ENCODE measurements at places on chromosomes 4 and X.

GRCh38 chr4:99457270-99457669, 22.1 kb upstream of the ADH7 start:
- DNase-seq, result no peak

DNA sequence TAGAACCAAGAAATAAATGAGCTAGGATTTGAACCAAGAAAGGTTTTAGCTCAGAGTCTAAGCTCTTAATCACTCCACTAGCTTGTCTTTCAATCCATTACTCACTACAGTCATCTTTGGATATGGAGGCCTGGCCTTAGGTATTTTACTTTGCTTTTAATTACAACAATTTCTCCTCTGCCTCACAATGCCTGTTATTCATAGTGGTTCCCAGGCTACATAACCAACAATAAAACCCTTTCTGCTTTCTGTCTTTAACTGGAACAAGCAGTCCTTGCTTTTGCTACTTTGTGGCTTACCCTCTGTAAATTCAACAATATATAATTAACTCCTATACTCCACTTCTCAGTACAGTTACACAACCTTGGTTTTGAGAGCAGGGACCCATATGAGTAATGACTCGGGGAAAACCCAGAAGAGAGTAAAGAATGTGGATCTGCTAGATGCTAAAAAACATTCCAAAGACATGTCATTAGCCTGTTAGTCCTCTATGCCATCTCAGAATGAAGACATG, 94.7 kb upstream of the NAP1L5 start:
- DNase-seq, result no peak

DNA sequence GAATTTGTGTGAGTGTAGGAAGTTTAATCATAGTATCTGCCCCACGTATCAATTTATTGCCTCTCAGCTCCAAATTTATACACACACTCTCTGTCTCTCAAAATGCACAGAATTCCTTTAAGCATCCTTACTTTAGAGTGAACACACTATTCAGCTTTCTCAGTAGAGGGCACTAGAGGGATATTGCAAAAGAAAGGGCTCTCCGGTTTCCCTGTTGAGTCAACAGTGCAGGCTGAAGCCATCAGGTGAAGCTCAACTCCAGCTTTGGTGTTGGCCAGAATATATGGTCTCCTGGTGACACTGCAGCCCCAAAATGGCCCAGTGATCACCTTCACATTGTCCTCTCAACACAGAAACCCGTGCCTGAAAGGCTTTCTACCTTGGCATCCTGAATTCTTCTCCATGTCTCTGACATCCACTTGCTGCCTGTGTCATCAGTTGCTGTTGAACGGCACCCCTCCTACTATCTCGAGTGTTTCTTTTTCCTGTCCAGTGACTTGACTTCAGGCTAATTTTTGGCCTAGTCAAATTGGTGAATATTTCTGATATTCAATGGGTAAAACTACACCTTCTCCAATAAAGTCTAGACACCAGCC, 670.5 kb downstream of the GABRG1 start:
- no peak for DNase-seq

DNA sequence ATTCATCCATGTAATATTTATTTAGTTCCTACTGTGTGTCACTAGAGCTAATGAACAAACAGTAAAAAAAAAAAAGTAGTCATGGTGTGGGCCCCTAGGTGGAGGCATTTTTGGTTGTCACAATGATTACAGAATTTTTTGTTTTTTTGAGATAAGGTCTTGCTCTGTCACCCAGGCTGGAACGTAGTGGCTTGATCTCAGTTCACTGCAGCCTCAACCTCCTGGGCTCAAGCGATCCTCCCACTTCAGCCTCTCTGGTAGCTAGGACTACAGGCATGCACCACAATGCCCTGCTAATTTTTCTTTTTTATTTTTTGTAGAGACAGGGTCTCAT, 22.0 kb downstream of the DNAAF6 start:
- DNase-seq, result no peak

DNA sequence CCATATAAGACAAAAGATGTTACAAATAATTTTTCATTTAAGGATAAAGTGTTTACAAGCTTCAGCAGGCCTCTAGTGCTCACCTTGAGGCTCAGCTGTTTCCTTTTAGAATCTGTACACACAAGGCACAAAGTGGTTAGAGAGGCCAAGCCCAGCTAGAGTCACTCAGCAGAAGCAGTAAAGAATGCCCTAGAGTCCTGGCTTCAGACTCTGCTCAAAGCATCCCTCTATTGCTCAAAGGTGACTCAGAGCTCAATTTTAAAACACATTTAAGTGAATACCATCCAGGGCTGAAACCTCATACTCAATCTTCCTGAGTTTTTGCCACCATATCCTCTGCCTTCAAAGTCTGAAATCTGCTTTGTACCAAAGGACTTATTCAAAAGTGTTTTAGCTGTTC, 22.6 kb upstream of the PHF8 start:
- no peak for DNase-seq

DNA sequence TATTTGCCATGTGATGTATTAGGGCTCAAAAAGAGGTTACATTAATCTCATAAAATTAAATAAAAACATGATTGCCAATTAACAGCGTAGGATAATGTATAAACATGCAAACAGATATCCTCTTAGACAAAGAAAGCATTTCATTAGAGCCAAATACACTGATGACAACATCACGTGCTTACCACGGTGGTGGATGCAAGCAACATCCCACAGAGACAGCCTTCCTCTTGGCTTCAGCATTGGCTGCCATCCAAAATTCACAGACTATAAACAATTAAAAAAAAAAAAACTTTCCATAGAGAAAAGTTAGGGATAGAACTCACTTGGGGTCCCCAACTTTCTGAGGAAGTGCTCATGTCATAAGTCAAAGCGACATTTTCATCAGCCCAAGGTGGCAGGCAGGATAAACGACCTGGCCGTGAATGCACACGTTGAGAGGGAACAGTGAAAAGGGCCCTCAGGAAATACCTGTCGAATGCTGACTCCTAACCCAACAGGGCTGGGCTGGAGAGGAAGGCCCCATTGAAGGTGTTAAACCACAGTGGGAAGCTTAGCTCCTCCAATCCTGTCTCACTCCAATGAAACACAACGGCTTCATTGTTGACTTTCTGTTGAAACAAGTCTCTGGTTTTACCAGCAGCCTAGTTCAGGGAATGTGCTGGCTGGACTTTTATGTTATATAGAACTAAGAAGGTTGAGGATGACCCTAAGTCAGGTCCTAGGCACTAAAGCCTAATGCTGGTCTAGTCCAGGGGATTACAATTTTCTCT, 48.4 kb downstream of the IDS start:
- DNase-seq, result no peak

GRCh38 chr4:139582044-139582443, 26.0 kb upstream of the SETD7 start:
- DNase-seq, result no peak

DNA sequence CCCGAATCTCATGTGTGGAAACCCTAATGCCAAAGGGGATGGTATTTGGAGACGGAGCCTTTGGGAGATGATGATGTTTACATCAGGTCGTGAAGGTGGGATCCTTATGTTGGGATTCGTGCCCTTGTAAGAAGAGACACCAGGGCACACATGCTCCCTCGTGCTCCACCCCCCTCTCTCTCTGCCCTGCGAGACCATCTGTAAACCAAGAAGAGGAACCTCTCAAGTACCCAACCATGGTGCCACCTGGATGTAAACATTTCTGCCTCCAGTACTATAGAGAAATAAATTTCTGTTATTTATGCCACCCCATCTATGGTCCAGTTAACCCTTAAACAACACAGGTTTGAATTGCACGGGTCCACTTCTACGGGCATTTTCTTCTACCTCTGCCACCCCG, 179.4 kb downstream of the DHRSX start:
- no peak for DNase-seq

- DNase-seq, result no peak
These were observed 43.1 kb downstream of the ATG4A start for GRCh38 chrX:108134724-108135123.

- DNase-seq, result no peak
These were observed 86.7 kb upstream of the MAGEA4 start for GRCh38 chrX:151825925-151826485.
